ENCODE measurements at places on chromosomes 5 and 9.

DNA sequence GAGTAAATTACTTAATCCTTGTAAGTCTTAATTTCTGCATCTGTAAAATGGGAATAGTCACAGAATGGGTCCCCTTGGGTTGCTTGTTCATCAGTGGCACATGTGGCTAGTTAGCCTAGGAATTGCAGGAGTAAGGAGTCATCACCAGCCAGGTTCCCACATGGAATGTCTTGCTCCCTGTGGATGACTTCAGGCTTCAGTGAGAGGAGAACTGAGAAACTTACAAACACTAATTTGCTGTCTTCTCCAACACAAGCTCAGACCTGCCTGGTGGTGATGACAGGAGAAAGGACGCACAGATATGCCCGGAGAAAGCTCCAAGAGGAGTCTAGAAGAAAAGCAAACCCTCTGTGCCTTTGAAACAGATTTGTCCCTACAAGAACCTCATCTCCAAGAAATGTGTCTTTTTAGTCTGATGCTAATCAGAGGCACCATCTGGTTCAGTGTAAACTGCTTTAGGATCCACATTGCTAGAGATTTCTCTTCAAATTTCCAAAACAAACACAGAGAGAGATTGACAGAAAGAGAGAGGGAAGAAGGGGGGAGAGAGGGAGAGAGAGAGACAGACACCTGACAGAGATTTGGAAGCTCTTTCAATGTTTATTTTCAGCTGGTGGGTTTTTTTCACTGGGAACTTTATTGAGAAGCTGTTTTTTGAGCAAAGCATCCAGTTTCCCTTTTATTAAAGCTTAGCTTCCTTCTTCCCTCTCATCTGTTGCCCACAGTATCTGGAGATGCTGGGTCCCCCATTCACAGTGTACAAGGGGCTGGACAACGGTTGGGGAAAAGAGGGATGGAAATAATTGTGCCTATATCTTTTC is 128.3 kb downstream of the DOCK2 start:
- DNase-seq: no peak

DNA sequence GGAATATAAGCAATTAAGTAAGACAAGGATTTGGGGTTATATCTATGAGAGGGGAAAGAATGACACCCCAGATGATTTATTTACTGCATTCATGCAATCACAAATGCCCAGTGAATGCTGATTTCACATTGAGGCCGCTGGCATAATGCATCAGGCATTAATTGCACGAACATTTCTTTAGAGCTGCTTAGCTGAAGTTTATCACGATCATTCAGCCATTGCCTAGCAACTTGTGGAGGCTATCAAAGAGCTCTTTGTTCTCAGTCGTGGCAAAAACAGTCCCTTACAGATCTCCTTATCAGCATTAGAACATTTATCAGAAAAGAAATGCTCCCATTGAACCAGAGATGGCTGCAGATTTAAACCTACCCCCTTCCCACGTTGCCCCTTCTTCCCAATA is 88.7 kb upstream of the PRRC1 start:
- DNase-seq: no peak

- no peak for DNase-seq
Measured at GRCh38 chr9:69469136-69469535, 144.1 kb downstream of the ENTREP1 start.

DNA sequence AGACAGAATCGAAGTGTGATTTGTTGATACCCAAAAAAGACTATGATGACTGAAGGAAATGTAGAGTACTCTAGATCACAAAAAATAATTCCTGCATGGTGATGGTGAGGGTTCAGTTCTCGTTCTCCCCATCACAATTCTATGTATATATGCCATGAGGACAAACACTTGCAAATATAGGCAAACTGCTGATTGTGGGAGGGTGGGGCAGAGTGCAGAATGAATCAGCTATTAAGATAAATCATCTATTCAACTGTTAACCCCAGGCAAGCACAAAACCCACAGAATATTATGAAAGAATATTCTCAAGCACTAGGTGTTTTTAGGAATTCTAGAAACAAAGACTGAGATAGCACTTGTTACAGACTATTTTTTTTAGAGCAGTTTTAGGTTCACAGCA is 13.9 kb upstream of the UBLCP1 start:
- no peak for DNase-seq

- no peak for DNase-seq
Measured at GRCh38 chr5:39498278-39498952, 73.6 kb upstream of the DAB2 start.

- DNase-seq: no peak
Measured at GRCh38 chr5:141785135-141785534, 93.1 kb downstream of the PCDH1 start.

DNA sequence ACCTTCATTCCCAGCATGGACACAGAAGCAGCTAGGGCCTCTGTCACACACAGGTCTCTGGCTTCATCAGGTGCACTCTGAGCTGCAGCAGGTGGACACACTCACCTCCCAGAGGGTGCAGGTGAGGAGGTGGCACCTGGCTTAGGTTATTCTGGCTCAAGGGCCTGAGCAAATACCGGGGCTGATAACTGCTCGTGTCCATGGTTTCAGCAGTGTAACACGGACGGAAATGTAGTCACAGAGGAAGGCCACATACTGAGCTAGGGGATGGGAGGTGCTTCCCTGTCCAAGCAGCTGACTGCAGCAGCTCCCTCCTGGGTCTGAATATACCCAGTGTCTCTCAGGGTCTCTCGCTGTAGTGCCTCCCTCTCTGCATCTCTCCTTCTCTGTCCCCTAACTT is 5.7 kb downstream of the PHF2 start:
- DNase-seq: no peak

GRCh38 chr5:172335721-172336120 is 52.2 kb upstream of the UBTD2 start:
- DNase-seq: no peak

Data from stimulated activated CD4-positive, alpha-beta T cell treated with anti-CD3 and anti-CD28 coated beads, Interleukin-2, amount 100 ng/mL, for 24 hours (primary cell).